ENCODE measurements at places on chromosomes 5 and 9. TPM values are rescaled to one million over a fixed set of nuclear protein-coding genes. Genes with fewer than 3 reads are reported as not detected.

Gene NPR3
- total RNA-seq: not detected

Gene TRPM6
- total RNA-seq: not detected

Gene PLPP7
- total RNA-seq: not detected

DNA sequence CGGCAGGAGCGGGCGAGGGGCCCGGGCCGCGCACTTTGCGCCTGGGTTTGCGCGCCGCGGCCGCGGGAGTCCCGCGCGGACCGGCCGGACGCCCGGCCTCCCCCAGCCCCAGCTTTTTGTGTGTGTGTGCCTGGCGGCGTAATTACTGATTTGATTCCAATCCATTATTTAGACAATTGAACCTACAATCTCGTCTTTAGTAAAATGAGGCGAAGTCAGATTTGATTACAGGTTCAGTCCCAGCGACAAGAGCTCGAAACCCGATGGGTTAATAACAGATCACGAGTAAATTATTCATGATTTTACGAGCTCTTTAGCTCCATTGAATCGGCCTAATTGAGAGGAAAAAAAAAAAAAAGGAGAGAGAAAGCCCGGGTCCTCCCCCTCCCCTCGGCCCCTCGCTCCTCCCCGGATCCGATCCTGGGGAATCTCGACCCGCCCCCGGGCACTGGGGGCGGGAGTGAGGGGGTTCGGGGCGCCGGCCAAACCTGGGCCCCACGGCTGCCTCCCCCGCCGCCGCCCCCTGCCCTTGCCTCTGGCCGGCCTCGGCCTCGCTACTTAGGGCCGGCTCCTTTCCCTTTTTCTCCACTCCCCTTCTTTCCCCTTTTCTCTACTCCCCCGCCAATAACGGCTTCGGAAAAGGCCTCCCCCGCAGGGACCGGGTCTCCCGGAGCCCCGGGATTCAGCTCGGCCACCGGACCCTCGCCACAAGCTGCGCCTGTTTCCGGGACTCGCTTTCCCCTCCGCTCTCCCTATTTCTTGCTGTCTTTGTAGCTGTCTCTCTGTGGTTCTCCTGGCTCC lies 6.6 kb downstream of the LHX2 start:
- peak overlapping the region; percentile 61 for H3K27ac ChIP-seq
- peaks cover 18% of the 10 kb centered on the region for H3K4me1 ChIP-seq
- no peak for DNase-seq

GRCh38 chr5:139116100-139116655 lies 82.0 kb downstream of the SIL1 start:
- H3K27me3 ChIP-seq: no peaks in the 10 kb centered on the region
- H3K27ac ChIP-seq: no peak overlapping the region
- no peak overlapping the region for H3K4me3 ChIP-seq
- DNase-seq: no peak

DNA sequence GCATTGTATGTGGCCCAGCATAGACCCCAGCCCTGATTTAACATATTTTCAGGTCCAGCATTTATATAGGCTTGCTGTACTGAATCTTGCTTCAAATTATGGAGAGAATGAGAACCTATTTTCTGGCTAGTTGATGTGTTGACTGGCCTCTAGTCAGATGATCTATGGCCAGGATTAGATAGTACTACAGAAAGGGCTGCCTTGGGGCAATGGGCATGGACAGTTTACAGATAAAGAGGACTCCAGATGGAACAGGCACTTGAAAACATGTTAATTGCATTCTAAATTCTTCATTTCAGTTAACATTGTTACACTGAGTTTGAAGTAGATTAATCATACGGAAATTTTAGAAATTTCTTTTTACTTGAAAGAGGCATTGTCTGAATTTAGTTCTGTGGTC lies 61.5 kb downstream of the RAB14 start:
- peaks cover 10% of the 10 kb centered on the region for H3K4me1 ChIP-seq
- H3K27ac ChIP-seq: peak overlapping the region; percentile 4
- H3K4me3 ChIP-seq: no peak overlapping the region

GRCh38 chr5:42057254-42057690 lies 132.2 kb downstream of the FBXO4 start:
- H3K27ac ChIP-seq: no peak overlapping the region
- no peak overlapping the region for H3K4me3 ChIP-seq
- no peaks in the 10 kb centered on the region for H3K4me1 ChIP-seq
- peak; percentile 53 for DNase-seq

DNA sequence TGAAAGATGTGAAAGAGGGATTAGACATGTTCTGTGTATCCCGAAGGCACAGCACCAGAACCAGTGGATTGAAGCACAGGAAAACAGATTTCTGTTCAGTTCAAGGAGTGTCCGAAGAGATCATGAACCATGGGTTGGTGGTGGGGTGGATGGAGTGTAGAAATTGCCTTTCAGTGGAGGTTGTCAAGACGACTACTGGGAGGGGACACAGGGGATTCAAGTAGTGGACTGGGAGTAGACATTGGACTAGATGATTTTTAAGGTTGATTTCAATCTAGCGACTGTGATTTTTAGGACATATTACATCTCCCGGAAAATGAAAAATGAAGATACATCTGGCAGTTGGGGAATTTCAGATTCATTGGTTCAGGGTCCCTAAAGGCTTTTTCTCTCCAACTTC lies 35.9 kb upstream of the TNFAIP8 start:
- DNase-seq: no peak
- H3K4me3 ChIP-seq: peak overlapping the region; percentile 56
- peak overlapping the region; percentile 81 for H3K27ac ChIP-seq
- peaks cover 39% of the 10 kb centered on the region for H3K36me3 ChIP-seq
- no peaks in the 10 kb centered on the region for H3K27me3 ChIP-seq
- H3K4me1 ChIP-seq: peaks cover 94% of the 10 kb centered on the region

- no peaks in the 10 kb centered on the region for H3K4me1 ChIP-seq
- H3K36me3 ChIP-seq: no peaks in the 10 kb centered on the region
- H3K27ac ChIP-seq: no peak overlapping the region
- H3K4me3 ChIP-seq: no peak overlapping the region
Observed at GRCh38 chr5:37896159-37896558, 56.3 kb upstream of the GDNF start.

DNA sequence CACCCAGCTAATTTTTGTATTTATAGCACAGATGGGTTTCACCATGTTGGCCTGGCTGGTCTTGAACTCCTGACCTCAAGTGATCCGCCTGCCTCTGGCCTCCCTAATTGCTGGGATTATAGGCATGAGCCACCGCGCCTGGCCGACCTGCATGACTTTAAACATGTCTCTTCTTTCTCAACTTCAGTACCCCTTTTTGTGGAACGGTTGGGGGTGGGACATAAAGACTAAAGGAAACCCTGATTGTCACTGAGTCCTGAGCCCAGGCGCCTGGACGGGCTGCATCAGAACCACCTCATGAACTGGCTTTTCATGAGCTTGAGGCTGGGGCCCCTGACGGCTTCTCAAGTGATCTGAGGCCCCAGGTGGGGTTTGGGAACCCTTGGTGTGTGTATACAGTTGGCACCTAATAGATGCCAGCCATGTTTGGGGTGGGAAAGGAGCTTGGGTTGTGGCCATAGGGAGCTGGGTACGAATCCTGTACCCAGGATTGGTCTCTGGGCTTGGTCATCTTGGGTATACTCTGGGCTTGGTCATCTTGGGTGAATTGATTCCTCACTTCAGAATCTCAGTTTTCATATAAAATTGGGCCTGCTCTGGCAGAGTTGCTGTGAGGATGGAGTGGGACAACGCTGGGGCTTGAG lies 2.2 kb downstream of the GRK6 start:
- H3K27ac ChIP-seq: peak overlapping the region; percentile 93
- no peak for DNase-seq
- H3K4me3 ChIP-seq: peak overlapping the region; percentile 91
- H3K27me3 ChIP-seq: no peaks in the 10 kb centered on the region

- no peak overlapping the region for H3K27ac ChIP-seq
- H3K4me1 ChIP-seq: no peaks in the 10 kb centered on the region
- no peak overlapping the region for H3K4me3 ChIP-seq
Observed at GRCh38 chr9:78559449-78559885, 262.5 kb downstream of the PSAT1 start.

DNA sequence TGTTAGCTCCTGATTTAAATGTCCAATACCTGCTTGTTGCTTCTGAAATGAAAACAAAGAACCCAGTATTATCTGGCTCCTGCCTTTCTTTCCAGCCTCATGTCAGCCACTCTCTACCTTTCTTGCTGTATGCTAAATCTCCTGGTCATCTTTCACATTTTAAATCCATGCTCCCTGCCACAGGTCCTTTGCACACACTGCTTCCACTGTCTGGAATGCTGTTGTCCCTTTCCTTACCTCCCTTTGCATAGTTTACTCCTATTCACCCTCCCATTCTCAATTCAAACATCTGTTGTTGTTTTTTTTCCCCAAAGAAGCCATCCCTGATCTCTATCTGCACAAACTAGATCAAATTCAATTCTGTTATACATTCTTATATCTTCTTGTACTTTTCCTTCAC lies 97.0 kb upstream of the NR4A3 start:
- no peak for DNase-seq
- no peak overlapping the region for H3K27ac ChIP-seq
- no peaks in the 10 kb centered on the region for H3K27me3 ChIP-seq
- H3K4me3 ChIP-seq: no peak overlapping the region
- H3K36me3 ChIP-seq: no peaks in the 10 kb centered on the region

DNA sequence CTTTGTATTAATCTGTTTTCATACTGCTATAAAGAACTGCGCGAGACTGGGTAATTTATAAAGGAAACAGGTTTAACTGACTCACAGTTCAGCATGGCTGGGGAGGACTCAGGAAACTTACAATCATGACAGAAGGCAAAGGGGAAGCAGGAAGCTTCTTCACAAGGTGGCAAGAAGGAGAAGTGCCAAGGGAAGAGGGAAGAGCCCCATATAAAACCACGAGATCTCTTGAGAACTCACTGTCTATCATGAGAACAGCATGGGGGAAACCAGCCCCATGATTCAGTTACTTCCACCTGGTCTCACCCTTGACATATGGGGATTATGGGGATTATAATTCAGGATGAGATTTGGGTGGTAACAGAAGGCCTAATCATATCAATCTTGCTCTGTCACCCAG lies 60.9 kb upstream of the CHD1 start:
- H3K36me3 ChIP-seq: no peaks in the 10 kb centered on the region
- no peaks in the 10 kb centered on the region for H3K27me3 ChIP-seq
- H3K4me3 ChIP-seq: no peak overlapping the region
- DNase-seq: no peak

Data from activated CD4-positive, alpha-beta memory T cell treated with anti-CD3 and anti-CD28 coated beads, Interleukin-2, amount 10 ng/mL, durations not matched to agents 7 days and 5 days (primary cell).